ENCODE measurements at places on chromosomes 7 and 10.
A peak's percentile ranks its signal among the peaks of the same experiment; 100 is the strongest.

DNA sequence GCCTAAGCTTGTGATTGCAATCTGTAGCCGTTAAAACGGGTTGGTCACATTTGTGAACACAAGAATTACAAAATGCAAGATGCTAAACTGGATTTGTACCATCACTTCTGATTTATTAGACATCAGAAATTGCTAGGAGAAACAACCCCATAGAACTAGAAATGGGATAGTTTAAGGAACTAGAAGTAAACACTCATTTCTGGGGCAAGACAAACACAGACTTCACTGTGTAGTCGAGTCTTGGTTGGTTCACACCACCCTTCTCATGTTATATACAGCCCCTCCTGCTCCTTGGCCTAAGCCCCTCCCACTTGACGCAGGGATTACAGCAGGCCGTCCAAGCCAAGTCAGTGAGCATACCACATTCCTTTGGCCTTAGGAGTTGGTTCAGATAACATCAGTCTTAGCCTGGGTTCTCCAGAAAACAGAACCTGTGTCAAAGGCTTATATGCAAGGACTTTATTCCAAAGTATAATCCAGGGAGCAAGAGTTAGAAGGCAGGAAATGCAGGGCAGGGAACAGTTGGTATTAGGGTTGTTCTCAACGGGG lies 2.0 kb upstream of the NRAP start:
- DNase-seq: peak; percentile 67

DNA sequence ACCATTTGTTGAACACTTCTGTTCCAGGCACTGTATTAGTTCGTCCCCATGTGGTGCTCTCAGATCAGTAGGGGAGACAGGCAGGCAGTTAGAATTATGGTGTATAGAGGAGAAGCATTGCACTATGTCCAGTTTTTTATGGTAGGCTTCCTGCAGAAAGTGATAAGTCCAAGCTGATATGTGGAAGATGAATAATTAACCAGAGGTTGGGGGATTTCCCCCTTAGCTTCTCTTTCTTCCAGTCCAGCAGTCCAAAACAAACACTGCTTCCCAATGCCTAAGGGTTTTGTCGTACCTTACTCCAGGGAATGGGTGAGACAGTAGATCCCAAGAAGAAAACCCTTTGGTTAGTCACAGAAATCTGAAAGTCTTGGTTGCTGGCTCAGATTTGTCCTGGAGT lies 19.2 kb downstream of the HIF1AN start:
- no peak for DNase-seq

DNA sequence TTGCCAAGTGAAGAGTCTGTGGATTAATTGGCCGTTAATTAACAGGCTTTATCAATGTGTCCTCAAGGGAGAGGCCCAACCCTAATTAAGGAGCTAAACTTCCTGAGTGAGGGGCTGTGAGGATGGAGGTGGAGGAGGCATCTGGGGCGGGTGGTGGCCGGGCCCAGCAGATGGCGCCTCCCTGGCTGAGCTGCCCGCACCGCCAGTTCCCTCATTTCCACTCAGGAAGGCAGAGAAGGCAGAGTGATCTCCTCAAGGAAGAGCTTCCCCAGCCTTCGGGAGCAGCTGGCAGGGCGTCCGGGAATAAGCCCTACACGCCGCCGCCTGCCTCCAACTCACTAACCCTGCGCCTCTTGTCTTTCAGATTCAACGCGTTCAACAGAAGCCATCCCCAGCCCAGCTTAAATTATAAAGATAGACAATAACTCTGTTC lies 112.2 kb downstream of the CYTH3 start:
- peak; percentile 92 for DNase-seq

DNA sequence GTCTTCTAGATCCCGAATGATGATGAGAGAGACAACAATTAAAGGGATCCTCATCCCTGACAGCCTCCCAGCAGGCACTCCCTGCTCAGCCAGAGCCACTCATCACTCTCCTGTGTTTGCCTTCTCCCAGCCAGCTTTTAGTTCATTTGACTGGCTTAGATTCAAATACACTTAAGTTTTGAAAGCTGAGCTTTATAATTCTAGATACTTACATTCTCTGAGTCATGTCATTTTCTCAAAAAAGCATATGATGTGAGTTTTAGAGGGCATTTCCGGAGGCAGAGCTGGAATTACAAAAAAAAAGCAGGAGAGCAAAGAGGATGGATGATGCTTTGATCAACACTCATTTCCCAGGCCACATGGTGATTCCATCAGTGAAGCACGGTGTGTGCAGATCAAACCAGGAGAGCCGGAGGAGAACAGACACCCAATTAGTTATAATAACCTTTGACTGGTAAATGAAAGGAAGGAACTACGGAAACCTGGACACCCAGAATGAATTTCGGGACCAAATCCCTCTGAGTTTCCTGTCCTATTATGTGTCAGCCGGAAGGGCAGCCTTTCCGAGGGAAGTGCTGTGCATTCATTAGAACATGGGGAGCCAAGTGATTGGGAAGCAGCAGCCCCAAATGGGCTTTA lies 81.5 kb upstream of the HPS1 start:
- peak; percentile 8 for DNase-seq

DNA sequence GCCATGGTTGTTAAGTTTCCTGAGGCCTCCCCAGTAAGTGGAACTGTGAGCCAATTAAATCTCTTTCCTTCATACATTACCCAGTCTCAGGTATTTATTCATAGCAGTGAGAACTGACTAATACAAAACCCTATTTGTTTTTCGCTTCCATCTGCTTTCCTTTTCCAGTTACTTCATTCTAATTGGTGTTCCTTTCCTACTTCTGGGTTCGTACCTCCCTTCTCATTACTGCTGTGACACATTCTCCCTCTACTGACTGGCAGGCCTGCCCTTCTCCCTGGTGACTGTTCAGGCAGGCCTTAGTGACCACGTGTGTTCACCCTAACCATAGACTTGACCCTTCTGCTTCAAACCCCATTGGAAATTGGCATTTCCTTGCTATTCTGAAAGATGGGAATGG lies 37.7 kb downstream of the MTURN start:
- no peak for DNase-seq

DNA sequence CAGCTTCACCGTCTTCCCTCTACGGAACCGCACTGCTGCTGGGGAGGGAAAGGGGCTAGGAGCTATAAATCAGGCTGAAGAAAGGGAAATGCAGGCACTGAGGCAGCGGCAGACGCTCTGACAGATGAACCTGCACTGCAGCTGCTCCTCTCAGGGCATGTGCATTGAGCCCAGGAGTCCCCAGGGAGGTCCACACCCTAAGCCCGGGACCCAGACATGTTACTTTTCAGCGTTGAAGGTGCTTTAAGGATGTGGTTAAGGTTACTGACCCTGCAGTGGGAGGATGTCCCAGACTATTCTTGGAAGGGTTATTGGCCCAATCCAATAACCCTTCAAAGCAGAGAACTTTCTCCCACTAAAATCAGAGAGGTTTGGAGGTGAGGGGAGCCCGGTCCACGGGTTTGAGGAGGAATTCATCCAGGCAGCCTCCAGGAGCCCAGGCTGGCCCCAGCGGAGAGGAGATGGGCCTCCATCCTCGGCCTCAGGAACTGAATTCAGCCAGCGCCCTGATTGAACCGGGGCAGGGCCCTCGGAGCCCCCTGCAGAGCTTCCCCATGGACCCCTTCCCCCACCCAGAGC lies 75.4 kb downstream of the ADARB2 start:
- no peak for DNase-seq

DNA sequence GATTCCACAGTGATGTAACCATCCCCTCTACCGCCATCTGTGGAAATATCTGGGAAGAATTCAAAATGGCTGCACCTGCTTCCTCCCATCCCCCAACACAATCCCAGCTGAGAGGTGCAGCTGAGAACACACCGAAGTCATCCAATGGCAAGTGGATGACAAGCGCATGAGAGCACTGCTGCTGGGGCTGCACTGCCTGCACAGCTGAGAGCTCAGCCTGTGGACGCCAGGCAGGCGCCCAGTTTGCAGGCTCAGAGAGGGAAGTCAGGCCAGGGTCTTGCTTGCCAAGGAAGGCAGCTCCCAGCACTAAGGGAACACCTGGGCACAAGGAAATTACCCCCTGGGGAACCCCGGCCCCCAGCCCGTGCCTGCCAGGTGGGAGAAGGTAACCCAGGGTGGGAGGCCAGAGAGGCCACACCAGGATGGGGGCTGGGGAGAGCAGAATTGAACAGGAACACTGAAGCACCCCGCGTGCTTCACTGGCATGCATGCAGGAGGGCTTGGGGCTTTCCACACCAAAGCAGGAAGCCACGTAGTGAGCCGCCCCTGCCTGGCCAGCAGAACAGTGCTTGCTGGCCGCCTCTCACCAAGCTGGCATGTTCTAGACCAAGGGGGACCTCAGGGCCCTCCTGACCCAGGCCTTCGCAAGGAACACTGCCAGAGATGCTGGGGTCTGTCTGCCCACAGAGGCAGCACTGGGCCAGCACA lies 46.2 kb downstream of the FAM53B start:
- DNase-seq: no peak

DNA sequence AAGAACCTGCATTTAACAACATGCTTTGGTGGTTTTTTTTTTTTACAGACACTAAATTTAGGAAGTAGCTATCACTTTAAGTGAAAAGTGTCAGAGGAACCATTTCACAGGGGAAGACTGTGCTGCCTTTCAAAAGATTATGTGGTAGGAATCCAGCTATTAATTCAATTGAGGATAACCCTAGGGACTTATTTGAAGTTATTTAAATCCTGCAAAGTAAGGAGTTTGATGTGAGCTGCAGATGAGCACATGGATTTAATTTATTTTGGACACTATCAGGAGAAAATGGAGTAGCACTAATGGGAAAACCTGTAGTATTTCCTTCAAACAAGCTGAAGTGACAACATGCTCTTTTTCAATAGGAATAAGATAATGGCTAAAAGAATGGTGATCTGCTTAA lies 419.8 kb downstream of the ANKRD7 start:
- DNase-seq: no peak

- DNase-seq: peak; percentile 73
Observed at GRCh38 chr10:92387289-92387940, 96.4 kb downstream of the MARCHF5 start.

GRCh38 chr10:36224431-36224985 lies 582.4 kb upstream of the FZD8 start:
- no peak for DNase-seq

GRCh38 chr10:81871558-81871957 lies 3.4 kb upstream of the NRG3 start:
- no peak for DNase-seq

DNA sequence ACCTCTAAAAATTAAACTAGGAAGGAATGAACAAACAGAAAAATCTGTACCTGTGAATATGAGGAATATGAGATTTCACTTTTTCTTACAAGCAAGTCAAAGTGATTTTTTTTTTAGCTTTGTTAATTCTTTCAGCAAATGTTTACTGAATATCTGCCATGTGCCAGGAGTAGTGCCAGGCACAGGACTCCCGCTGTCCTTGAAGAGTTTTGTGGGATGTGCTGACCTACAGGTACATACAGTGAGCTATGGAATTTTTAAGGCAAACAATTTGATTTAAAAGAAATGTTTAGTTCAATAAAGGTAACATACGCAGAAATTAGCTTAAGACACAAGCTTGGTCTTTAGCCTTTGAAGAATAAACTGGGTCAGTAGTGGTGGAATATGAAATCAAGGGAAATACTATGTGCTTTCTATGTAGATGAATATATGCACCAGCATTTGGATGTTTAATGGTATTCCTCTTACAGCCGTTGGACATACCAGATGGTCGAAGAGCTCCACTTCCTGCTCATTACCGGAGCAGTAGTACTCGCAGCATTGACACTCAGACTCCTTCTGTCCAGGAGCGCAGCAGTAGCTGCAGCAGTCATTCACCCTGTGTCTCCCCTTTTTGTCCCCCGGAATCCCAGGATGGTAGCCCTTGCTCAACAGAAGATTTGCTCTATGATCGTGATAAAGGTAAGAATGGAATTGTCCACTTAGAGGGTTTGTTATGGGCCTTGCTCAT lies 102.0 kb downstream of the GLCCI1 start:
- no peak for DNase-seq

GRCh38 chr10:74394416-74394969 lies 243.5 kb downstream of the ADK start:
- DNase-seq: no peak

- no peak for DNase-seq
Observed at GRCh38 chr7:1669954-1670893, at the start of gene ELFN1. TSS of gene ELFN1 (plus strand) at chr7:1670277. CDS start at chr7:1744597, 74,320 bp downstream.

DNA sequence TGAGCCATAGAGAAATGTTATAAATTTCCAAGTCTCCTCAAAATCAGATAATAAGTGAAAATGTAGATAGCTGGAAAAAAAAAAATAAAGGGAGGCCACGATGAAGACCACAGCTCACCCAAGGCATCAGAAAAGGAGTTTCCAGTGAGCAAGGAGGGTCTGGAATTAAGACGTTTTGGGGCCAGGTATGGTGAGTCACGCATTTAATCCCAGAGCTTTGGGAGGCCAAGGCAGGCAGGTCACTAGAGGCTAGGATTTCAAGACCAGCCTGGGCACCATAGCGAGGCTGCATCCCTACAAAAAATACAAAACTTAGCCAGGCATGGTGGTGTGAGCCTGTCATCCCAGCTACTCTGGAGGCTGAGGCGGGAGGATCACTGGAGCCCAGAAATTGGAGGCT lies 65.5 kb downstream of the ASB13 start:
- no peak for DNase-seq

- DNase-seq: no peak
Observed at GRCh38 chr7:150949971-150950491, 28.1 kb downstream of the KCNH2 start.

- no peak for DNase-seq
Observed at GRCh38 chr10:132133005-132133404, 53.7 kb upstream of the DPYSL4 start.

- DNase-seq: no peak
Observed at GRCh38 chr10:69223028-69223342, 2.9 kb downstream of the HKDC1 start.

- DNase-seq: peak; percentile 73
Observed at GRCh38 chr10:43689618-43689954, 40.9 kb upstream of the ZNF32 start.

- DNase-seq: peak; percentile 50
Observed at GRCh38 chr7:45890902-45891461, 2.7 kb downstream of the IGFBP1 start.

DNA sequence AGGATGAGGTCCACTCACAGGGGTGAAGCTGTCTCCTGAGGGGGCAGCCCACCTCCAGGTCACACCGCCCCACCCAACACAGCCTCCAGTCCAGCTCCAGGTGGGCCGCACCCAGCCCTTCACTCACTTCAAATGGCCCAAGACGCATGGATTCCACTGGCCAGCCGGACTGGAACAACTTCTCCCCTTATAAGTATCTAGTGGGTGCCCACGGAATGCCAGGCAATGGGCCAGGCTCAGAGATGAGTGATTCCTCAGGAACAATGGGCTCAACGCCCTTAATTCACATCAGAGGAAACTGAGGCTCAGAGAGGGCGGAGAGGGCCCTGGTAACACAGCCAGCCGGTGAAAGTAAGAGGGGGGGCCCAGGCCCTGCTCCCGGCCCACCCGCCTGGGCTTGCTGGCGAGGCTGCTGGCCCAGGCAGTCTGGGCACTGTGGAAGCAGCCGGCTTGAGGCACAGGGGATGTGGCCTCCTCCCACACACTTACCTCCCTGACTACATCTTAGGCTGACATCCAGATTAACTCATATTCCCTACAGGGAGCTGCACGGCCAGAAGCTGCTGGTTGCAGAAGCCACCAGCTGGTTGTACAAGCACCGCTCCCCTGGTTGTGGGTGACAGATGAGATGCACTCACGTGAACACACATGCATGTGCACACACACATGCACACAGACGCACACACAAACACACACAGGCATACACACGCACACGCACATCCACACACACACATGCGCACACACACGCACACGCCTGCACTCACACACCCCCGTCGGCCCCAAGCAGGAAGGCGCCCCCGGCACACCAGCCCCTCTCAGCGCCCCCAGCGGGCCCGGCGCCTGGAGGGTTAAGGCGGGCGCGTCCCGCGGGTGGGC lies 1.0 kb upstream of the FAM20C start:
- DNase-seq: peak; percentile 89

GRCh38 chr7:12174931-12175330 lies 36.2 kb upstream of the TMEM106B start:
- no peak for DNase-seq

Measured in AG08396 (cell line).